ENCODE measurements at places on chromosomes 4 and X.
A peak's percentile ranks its signal among the peaks of the same experiment; 100 is the strongest.

DNA sequence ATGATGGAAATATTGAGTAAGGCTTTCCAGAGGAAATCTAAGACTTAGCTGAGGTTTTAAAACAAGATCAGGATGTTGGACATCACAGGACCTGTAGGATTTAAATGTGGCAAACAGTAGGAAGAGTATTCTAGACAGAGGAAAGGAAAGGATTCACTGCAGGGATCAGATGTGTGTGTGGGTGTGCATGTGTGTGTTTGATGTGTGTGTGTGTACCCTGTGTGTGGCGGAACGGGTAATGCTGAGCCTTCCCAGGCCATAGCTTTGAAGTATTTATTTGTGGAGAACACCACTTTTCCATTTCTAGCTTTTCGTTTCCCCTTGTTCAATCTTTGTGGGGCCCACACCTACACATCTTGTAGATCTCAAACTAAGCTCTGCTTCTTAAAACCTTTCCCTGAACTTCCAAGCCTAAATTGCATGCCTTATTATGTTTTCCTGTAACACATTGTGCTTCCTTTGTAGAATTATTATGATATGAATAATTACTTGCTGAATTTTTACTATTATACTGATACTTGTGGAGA lies 6.9 kb downstream of the GUCY1A1 start:
- DNase-seq = no peak

DNA sequence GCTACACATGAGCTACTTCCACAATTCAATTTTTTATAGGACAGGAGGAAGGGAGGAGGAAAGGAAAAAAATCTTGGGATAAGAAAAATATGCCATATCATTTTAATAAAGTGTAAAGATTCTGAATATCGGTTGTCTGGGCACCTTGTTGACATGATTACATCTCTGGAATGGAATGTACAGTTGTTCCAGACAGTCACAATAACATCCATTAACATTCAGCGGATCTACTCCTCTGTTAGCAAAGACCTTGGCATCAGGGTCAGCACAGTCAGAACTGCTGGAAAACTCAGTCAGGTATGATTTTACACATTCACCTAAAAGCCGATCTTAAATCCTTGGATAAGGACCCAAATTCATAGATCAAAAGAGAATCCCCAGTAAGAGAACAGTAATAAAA lies 85.4 kb upstream of the ARMCX2 start:
- no peak for DNase-seq

- DNase-seq = no peak
Observed at GRCh38 chr4:23654791-23655190, 235.1 kb downstream of the PPARGC1A start.

DNA sequence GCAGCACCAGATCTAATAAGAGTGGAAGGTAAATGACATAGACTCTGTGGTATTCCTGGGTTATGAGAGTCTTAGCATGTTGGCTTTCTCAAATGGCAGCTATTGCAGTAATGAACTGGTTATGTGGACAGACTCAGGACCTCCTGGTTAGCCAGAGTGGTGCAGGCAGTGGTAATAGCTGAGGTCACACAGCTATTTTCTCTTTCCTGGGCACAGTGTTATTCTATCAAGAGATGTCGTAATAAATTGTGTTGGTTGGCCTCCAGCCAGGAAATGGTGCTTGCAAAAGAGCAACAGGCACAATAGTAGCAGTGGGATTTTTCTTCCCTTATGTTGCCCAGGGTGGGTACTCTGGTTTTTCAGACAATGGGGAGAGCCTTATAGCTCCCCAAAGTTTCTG lies 279.2 kb upstream of the FGF16 start:
- no peak for DNase-seq

GRCh38 chr4:83115656-83116285 lies 1.2 kb upstream of the PLAC8 start:
- no peak for DNase-seq

- DNase-seq = no peak
Observed at GRCh38 chr4:156781852-156782251, 189.7 kb downstream of the PDGFC start.

DNA sequence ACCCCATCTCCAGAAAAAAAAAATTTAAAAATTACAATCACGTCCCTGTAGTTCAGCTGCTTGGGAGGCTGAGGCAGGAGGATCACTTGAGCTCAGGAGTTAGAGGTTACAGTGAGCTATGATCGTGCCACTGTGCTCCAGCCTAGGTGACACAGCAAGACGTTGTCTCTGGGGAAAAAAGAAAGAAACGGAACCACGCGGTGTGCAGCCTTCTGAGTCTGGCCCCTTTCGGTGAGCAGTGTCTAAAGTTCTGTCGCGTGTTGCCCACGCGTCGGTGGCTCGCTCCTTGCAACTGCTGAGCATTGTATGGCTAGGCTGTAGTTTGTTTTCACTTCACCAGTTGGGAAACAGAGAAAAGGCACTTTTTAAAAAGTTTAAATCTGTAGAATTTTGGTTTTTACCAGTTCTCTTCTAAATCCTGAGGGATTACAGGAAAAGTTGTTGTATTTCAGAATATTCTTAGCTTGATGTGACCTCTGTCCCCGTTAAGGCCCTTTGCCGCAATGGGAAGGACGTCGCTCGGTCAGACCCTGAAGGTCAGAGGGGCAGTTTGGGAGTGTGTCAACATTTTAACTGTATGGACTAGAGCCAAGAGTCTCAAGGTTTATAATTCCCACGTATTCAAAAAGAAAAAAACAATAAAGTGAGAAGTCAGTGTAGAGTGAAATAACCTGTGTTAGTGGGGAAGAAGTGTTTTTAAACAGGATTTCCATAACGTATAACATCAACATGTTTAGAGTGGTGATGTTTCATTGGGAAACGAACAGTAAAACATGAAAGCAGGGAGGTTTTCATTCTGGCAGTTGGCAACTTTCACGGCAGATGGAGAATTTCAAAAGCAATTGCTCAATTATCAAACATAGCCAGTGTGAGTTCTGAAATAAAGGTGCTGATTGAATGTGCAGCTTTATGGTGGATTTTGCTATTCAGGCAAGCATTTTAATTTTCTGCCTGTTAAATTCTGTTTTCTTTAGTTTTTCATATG lies 45.8 kb upstream of the MSANTD1 start:
- no peak for DNase-seq

GRCh38 chrX:56107320-56107719 lies 124.8 kb upstream of the KLF8 start:
- no peak for DNase-seq

GRCh38 chr4:146159384-146160058 lies 16.0 kb upstream of the LSM6 start:
- no peak for DNase-seq

DNA sequence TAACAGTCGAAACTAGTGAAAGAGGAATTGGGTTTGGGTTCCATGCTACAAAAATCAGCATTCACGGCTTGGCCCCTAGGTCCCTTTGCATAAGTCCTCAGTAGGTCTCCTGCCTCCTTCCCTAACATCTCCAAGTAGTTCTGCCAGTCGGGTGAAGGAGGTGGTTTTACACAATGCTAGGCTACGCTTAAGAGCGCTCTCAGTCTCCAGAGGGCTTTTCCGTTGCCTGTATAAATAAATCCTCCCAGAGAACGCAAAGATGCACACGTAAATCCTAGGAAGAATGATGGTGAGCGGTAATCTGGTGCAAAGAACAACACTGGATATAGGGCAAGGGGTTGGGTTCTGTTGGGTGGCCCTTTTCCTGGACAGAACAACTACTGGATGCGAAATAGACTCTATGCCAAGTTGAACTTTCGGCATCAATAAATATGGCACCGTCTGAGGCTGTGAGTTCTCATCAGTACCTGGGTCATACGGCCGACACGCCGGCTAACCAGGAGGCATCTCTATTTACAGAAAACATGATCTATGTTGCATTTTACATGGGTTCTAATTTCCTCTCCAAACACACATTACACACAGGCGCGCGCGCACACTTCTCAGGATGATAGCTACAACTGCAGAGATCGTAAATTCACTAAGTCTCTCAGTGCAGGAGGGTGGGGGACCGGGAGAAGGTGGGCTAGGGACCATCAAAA lies 1.3 kb downstream of the CAMK2D start:
- peak; percentile 30 for DNase-seq

GRCh38 chrX:43868791-43869190 lies 13.5 kb downstream of the MAOB start:
- DNase-seq = no peak

DNA sequence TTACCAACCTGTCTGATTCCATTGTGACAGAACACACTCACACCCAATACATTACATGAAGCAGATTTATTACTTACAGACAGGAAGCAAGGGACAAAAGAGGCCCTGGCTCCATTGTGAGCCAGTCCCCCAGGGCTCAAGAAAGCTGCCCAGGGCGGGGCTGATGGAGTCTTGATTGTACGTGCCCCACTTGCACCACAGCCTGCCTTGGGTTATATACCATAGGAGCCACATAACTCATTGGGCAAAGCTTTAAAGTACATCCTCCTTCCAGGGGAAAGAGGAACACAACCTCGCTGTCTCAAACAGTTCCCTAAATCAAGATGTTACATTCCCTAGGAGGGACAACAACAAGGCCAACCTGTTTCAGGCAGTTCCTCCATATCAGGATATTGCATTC lies 3.4 kb upstream of the ZRSR2 start:
- no peak for DNase-seq

DNA sequence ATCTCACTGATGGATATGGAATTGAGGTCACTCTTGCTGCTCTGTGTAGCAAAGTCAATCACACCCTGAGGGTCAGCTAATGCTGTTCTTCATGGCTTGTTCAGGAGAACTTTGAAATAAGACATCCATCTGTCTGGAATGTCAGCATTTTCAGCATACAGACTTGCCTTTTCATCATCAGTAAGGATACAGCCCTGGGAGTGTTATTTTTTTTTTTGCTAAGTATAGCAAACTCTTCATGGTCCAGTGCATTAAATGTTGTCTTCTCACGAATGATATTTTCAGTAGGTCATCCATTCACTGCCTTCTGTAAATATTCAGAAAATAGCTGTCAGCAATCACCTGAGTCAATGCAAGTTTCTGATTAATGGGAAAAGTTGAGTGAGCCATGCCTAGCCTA lies 268.8 kb upstream of the SMIM31 start:
- DNase-seq = no peak

- DNase-seq = peak; percentile 8
Observed at GRCh38 chrX:153766098-153766817, 2.2 kb downstream of the PLXNB3 start.

- DNase-seq = no peak
Observed at GRCh38 chr4:173051716-173052115, 116.9 kb upstream of the GALNT7 start.

- no peak for DNase-seq
Observed at GRCh38 chrX:133574716-133575115, 159.4 kb upstream of the GPC4 start.

- DNase-seq = no peak
Observed at GRCh38 chr4:185683896-185684295, 128.1 kb downstream of the SORBS2 start.

- no peak for DNase-seq
Observed at GRCh38 chr4:38752941-38753806, 29.6 kb downstream of the TLR10 start.

GRCh38 chrX:48890934-48891401 lies 6.6 kb downstream of the TIMM17B start:
- no peak for DNase-seq

DNA sequence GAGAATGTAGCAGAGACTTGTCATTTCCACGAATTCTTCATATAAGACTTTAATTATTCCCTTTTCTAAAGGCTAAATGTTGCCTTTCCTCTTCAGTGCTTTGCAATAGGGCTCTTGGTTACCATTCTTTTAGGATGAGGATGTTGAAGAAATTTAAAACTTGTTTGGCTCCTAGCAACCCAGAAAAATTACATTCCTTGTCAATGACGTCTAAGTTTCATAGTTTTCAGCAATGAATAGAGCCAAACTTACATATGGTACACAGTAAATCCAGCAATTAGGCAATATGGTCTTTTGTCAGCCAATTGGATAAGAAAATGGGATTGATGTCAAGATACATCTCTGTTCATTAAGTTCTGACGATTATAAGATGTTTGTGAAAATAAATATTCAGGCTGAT lies 1639.6 kb upstream of the PCDH10 start:
- DNase-seq = no peak

- no peak for DNase-seq
Observed at GRCh38 chr4:23929248-23929647, 39.4 kb upstream of the PPARGC1A start.

DNA sequence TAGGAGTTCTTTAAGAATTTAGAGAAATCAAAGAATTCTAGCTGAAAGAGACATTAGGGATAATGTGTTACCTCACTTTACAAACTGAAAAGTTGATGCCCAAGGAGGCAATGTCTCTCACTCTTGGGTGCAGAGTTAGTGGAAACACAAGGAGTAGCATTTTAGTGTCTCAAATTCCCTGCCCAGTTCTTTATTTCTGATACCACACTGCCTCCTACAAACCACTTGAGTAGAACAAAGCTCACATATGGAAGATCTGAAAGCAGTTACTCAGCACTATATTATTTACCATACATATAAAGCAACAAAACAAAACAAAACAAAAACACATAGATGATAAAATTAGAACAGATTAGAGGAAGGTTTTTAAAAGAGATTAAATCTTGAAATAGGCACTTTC lies 124.2 kb downstream of the REELD1 start:
- no peak for DNase-seq

GRCh38 chr4:73715659-73716058 lies 24.7 kb upstream of the CXCL8 start:
- DNase-seq = no peak

DNA sequence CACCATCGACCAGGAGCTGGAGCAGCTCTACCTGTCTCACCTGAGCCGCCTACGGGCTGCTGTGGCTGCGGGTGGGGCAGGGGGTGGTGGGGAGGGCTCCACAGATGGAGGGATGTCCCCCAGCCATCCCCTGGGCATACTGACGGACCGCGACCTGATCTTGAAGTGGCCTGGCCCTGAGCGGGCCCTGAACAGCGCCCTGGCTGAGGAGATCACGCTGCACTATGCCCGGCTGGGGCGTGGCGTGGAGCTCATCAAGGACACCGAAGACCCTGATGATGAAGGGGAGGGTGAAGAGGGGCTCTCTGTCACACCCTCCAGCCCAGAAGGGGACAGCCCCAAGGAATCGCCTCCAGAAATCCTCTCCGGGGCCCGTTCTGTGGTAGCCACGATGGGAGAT lies 16.5 kb downstream of the PPP1R3F start:
- no peak for DNase-seq

DNA sequence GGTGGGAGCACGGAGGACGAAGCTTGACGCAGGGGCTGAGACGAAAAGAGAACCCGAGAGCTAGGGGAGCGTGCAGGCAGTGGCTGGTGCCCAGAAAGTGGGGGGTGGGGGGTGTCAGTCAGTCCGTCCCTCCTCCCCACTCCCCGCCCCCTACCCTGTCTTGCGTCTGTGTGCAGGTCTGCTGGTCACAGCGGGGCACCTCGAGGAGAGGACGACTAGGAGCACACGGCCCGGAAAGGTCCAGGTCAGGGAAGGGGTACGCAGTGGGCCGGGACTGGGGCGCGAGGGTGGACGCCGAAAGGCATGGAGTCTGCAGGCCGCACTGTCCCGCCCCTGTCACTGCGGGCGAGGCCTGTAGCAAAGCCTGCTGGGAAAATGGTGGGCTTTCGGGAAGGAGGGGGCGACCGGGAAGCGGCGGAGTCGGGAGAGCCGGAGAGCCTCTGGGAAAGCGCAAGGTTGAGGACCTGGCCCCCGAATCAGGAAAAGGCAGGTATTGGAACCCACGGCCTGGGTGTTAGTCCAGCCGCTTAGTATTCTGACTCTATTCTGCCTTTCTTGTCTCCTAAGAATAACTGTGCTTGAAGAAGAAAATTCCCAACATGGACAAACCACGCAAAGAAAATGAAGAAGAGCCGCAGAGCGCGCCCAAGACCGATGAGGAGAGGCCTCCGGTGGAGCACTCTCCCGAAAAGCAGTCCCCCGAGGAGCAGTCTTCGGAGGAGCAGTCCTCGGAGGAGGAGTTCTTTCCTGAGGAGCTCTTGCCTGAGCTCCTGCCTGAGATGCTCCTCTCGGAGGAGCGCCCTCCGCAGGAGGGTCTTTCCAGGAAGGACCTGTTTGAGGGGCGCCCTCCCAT lies 769 bp downstream of the TCEAL1 start:
- DNase-seq = no peak

Data from stimulated activated CD4-positive, alpha-beta T cell treated with anti-CD3 and anti-CD28 coated beads, Interleukin-15, amount 100 ng/mL, for 1 hour (primary cell).